Colonic mucosa (tissue), 4 donors: ENCODE measurements at places on chromosomes 3 and 15. TPM values are rescaled to one million over a fixed set of nuclear protein-coding genes. Genes with fewer than 3 reads are reported as not detected.

Gene TM4SF18
- 2.1 TPM for total RNA-seq

DNA sequence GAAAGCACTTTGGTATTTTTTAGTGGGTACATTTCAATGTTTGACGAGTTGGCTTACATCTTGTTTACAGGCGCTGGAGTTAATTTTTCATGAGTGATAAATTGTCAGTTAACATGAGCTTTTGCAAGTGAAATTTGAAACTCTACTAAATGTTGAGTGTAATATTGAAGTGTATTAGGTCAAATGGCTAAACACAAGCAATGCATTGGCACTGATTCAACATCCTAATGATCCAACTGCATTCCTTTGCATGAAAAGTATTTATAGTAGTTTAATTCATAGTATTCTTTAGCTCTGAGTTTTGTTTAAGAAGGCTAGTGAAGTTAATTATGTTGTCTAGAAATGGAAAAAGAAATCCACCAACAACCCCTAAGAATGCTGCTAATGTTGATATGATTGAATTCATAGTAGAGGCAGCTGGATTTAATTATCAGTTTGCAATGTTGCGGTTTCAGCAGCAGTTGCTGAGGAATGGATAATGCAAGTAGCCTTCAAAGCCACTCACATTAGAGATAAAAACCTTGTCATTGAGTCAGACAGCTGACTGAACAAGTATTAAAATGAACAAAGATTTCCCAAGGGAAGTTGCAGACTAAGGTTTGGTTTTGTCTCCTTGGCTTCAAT, 245.6 kb upstream of the GOLIM4 start:
- DNase-seq = no peak

- peak; percentile 46 for DNase-seq
These were observed 16.1 kb upstream of the RARRES1 start for GRCh38 chr3:158748237-158748828.

DNA sequence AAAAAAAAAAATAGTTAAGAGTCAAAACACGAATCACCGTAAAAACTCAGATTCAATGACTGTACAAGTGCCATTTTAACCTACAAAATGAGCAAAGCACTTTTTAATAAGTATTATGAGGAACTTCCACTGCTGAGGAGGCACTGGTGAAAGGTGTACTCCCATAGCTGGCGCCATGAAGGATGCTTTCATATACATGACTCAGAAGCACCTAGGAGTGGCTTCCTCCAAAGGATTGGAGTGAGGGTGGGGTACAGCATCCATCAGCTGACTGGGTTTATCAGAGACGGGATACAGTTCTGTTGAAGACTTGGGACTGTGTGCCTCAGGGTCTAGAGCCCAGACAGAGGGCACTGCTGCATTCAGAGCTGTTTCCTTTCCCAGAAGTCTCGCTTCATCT, 60.9 kb upstream of the MEX3B start:
- DNase-seq = no peak
